ENCODE measurements at places on chromosomes 4 and X. TPM values are rescaled to one million over a fixed set of nuclear protein-coding genes. Genes with fewer than 3 reads are reported as not detected.

The SRPK3 gene
- 9.5 TPM for total RNA-seq

- no peaks in the 10 kb centered on the region for H3K36me3 ChIP-seq
- H3K27ac ChIP-seq, result no peak overlapping the region
- H3K4me3 ChIP-seq, result peak overlapping the region; percentile 36
- H3K27me3 ChIP-seq, result no peaks in the 10 kb centered on the region
- no peak for DNase-seq
Measured at GRCh38 chrX:74178536-74178935, 125.4 kb upstream of the ZCCHC13 start.

The DCAF4L1 gene
- 0.14 TPM for total RNA-seq

GRCh38 chr4:84915396-84915780, 51.1 kb downstream of the WDFY3 start:
- H3K36me3 ChIP-seq, result no peaks in the 10 kb centered on the region
- no peaks in the 10 kb centered on the region for H3K27me3 ChIP-seq
- peak overlapping the region; percentile 18 for H3K27ac ChIP-seq
- DNase-seq, result no peak

The SUPT20HL2 gene
- total RNA-seq, result not detected

DNA sequence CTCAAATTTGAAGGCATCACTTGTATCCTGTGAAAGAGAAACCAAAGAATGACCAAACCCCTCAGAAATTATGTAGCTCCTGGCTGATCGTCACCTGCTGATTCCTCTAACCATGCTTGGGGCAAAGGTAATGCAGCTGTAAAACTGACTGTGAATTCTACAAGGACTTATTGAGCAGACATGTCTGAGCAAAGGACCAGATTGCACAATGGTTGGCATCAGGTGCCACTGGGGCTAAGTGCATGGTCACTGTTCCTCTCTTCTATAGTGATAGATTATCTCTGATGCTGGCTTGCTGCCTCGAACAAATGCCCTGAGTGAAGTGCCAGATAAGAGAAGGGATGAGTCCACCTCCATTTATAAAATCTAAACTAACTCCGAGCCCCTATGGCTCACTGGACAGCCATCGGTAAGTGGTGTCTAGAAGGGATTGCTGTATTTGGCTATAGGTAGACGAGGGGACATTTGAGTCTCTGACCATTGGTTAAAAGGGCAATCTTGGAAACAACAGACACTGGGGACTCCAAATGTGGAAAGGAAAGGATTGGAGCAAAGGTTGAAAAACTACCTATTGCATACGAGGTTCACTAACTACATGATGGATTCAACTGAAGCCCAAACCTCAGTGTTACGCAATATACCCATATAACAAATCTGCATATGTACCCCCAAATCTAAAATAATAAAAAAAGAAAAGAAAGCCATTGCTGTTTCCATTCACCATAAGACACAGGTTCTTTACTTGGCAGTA, 110.7 kb upstream of the IGSF1 start:
- H3K36me3 ChIP-seq, result no peaks in the 10 kb centered on the region
- DNase-seq, result no peak
- no peak overlapping the region for H3K4me3 ChIP-seq

GRCh38 chr4:182629096-182629495, 288.1 kb downstream of the DCTD start:
- H3K4me3 ChIP-seq, result no peak overlapping the region
- no peaks in the 10 kb centered on the region for H3K4me1 ChIP-seq
- no peak overlapping the region for H3K27ac ChIP-seq

GRCh38 chrX:101417981-101418841, 10.2 kb downstream of the HNRNPH2 start:
- H3K36me3 ChIP-seq, result no peaks in the 10 kb centered on the region
- peak overlapping the region; percentile 88 for H3K27ac ChIP-seq
- H3K4me3 ChIP-seq, result peak overlapping the region; percentile 83
- no peaks in the 10 kb centered on the region for H3K27me3 ChIP-seq

GRCh38 chrX:50075630-50076339, 125.0 kb downstream of the AKAP4 start:
- no peak for DNase-seq
- H3K27me3 ChIP-seq, result no peaks in the 10 kb centered on the region
- H3K27ac ChIP-seq, result no peak overlapping the region
- H3K4me3 ChIP-seq, result no peak overlapping the region
- H3K36me3 ChIP-seq, result no peaks in the 10 kb centered on the region

DNA sequence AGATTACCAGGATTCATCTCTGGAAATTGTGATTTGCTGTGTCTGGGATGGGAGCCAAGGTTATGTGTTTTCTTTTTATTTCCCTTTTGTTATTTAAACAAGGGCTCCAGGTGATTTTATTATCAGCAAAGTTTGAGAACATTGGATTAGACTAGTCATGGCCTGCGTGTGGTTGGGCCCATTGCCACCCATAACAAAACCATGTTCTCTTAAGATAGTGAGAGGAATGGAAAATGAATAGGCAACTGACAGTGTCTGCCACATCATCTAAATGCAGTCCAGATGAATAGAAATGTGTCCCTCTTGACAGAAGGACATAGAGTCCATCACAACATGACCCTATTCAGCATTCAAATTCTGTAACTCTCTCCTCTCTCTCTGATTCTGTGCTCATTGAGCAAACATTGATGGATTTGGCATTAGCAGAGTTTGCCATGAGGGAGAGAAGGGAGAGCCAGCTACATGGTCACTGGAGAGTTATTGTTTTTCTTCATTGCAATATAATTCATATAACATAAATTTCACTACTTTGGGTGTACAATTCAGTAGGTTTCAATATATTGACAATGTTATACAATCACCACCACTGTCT, 11.7 kb downstream of the XK start:
- H3K27ac ChIP-seq, result no peak overlapping the region
- no peaks in the 10 kb centered on the region for H3K36me3 ChIP-seq
- no peaks in the 10 kb centered on the region for H3K27me3 ChIP-seq
- no peaks in the 10 kb centered on the region for H3K4me1 ChIP-seq

- H3K27me3 ChIP-seq, result no peaks in the 10 kb centered on the region
- no peak overlapping the region for H3K27ac ChIP-seq
- peaks cover 5% of the 10 kb centered on the region for H3K4me1 ChIP-seq
- H3K4me3 ChIP-seq, result no peak overlapping the region
- no peaks in the 10 kb centered on the region for H3K36me3 ChIP-seq
Measured at GRCh38 chr4:153269218-153269990, 65.2 kb downstream of the TRIM2 start.

DNA sequence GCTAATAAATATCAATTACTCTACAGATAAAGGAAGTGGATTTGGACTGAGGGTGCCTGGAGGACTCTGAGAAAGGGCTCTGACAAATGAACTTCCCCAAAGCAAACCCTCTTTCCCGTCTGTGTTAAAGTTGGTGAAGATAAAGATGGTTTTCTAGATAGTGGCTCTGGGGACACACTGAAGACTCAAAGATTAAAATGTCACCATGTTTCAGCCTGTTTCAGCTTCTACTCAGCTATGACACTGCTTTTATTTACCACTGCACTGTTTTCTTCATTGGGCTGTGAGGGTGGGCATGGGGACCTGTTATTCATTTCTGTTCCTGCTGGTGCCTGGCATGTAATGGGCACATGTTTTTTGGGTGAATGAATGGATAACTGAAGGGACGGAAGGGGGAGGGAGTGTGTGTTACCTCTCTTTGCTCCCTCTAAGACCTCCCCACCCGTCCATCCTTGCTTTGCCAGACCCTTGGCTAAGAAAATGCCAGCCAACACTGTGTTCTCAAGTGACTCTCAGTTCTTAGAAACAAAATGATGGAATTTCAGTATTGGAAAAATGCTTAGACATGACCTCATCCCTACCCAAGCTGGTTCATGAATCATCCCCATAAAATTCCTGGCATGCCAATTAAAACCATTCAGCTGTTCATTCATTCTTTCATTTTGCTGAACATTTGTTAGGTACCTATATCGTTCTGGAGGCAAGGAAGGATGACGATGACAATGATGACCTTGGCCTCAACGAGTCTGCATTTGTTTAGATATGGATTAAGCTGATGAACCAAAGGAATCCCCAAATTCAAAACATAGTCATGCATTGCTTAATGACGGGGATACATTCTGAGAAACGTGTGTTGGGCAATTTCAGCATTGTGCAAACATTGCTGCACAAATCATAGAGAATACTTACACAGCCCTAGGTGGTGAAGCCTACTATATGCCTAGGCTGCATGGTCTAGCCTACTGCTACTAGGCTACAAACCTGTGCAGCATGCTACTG, 13.4 kb upstream of the STK32B start:
- H3K4me3 ChIP-seq, result peak overlapping the region; percentile 21
- no peak overlapping the region for H3K27ac ChIP-seq
- no peaks in the 10 kb centered on the region for H3K36me3 ChIP-seq
- no peak for DNase-seq

The CFP gene
- 18.9 TPM for total RNA-seq

DNA sequence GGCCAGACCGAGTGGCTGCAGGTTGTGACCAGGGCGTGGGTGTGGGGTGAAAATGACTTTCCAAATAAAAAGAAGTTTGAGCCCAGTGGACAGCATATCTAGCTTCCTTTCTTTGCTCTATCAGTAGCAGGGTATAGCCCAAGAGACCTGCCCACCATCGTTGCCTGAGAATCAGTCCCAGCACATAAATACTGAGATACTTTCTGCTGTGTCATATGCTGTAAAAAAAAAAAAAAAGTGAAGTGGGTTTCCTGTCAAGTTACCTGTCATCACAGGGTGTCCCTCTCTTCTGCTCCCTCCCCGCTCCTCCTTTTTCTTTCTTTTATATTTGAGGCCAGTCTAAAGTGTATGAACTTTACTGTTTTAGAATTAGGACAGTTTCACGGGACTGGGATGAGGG, 330.3 kb upstream of the BOD1L1 start:
- no peaks in the 10 kb centered on the region for H3K27me3 ChIP-seq
- DNase-seq, result no peak
- no peak overlapping the region for H3K27ac ChIP-seq

- peaks cover 2% of the 10 kb centered on the region for H3K4me1 ChIP-seq
- no peaks in the 10 kb centered on the region for H3K36me3 ChIP-seq
- DNase-seq, result no peak
- H3K4me3 ChIP-seq, result peak overlapping the region; percentile 60
Measured at GRCh38 chrX:40933132-40933705, 152.0 kb upstream of the USP9X start.

GRCh38 chrX:149982310-149982709, 44.0 kb upstream of the EOLA2 start:
- H3K27me3 ChIP-seq, result no peaks in the 10 kb centered on the region
- no peak overlapping the region for H3K27ac ChIP-seq
- DNase-seq, result no peak
- no peaks in the 10 kb centered on the region for H3K36me3 ChIP-seq
- no peak overlapping the region for H3K4me3 ChIP-seq
- no peaks in the 10 kb centered on the region for H3K4me1 ChIP-seq

The MAGEA6 gene
- not detected for total RNA-seq

- H3K27ac ChIP-seq, result no peak overlapping the region
- DNase-seq, result no peak
- no peaks in the 10 kb centered on the region for H3K27me3 ChIP-seq
- H3K4me3 ChIP-seq, result no peak overlapping the region
- H3K36me3 ChIP-seq, result no peaks in the 10 kb centered on the region
Measured at GRCh38 chrX:140151316-140151715, 186.0 kb upstream of the CXorf66 start.
